Activated T-cell treated with anti-CD3 and anti-CD28 coated beads, Interleukin-2, amount 50 U/mL, for 72 hours (primary cell): ENCODE measurements at places on chromosomes 3 and 15.

- no peak for DNase-seq
Observed at GRCh38 chr3:134697830-134698689, 47.2 kb upstream of the KY start.

- no peak for DNase-seq
Observed at GRCh38 chr3:125481786-125482185, 38.2 kb downstream of the SNX4 start.

- DNase-seq = no peak
Observed at GRCh38 chr15:59738676-59739075, 49.6 kb upstream of the BNIP2 start.

GRCh38 chr3:193520738-193521137 is 34.0 kb downstream of the ATP13A4 start:
- no peak for DNase-seq

- no peak for DNase-seq
Observed at GRCh38 chr15:36844534-36844998, 255.8 kb downstream of the MEIS2 start.

- DNase-seq = peak; percentile 66
Observed at GRCh38 chr3:113002679-113003078, 11.9 kb downstream of the GTPBP8 start.

GRCh38 chr3:187210545-187211327 is 13.4 kb downstream of the RTP1 start:
- no peak for DNase-seq

DNA sequence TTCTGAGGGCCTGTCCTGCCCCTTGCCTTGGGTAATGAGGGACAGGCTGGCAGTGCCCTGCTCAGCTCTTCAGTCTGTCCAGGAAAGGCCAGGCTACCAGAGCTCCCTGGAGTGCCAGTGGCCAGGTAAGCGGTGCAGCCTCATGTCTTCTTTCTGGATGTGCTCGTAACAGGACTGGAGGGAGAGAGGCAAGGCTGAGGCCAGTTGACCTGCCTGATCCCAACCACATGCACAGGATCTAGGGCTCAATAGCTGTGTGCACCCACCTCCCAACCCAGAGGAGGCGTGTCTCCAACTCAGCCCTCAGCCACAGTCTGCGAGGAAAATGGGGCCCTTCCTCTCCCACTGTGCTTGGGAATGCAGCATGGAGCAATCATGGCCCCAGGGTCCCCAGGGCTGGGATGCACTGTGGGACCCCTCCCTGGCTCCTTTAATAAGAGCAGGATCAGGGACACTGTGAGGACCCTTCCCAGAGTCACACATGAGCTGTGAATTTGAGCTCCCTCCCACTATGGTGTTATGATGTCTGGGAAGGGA is 22.5 kb downstream of the ALS2CL start:
- no peak for DNase-seq

DNA sequence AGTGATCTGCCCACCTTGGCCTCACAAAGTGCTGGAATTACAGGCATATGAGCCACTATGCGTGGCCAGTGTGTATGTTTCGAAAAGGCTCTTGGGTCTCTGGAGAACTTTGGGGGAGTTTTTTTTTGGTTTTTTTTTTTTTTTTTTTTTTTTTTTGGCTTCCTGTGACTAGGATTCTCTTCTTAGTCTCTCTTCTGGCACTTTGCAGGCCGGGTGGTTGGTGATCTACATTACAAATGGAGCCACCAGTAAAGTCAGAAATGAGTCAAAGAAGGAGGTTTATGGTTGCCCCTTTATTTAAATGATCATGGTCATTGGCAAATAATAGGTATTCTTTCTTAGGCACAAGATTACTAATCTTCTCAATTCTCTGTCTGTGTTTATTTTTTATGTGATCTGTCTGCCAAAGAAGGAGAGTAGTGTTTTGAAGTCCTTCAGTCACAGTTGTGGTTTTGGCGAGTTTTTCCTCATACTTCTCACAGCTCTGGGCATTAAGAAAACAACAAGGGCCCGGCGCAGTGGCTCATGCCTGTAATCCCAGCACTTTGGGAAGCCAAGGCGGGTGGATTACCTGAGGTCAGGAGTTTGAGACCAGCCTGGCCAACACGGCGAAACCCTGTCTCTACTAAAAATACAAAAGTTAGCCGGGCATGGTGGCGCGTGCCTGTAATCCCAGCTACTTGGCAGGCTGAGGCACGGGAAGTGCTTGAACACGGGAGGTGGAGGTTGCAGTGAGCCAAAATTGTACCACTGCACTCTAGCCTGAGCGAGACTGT is 38.3 kb downstream of the PDE8A start:
- no peak for DNase-seq

- DNase-seq = no peak
Observed at GRCh38 chr3:61808526-61808925, 247.2 kb downstream of the PTPRG start.
